Stimulated activated CD8-positive, alpha-beta memory T cell treated with anti-CD3 and anti-CD28 coated beads, Interleukin-12 subunit alpha, Interleukin-12 subunit beta, amount 100 ng/mL, for 1 hour (primary cell): ENCODE measurements at places on chromosomes 11 and 22.

- no peak for DNase-seq
Measured at GRCh38 chr11:65113361-65113756, 1.7 kb downstream of the TM7SF2 start.

DNA sequence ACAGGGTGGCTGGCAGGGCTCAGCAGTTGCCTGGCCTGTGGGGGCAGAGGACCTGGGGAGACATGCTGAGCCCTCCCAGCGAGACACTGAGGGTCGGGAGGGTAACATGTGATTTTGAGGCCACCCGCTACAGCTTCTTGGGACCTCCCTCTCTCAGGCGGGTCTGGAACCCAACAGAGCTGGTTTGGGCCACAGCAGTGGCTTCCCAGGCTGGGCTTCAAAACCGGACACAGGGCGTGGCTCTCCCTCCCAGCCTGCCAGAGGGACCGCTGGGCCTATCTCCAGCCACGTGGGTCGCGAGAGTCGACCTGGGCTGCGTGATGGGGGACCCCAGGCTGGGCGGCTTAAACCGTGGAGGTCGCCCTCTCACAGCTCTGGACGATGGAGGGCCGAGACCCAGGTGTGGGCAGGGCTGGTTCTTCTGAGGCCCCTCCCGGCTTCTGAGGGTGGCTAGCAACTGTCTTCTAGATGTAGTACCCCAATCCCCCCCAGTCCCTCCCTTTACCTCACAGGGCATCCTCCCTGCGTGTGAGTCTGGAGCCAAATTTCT lies 91.7 kb downstream of the KCNQ1 start:
- no peak for DNase-seq

DNA sequence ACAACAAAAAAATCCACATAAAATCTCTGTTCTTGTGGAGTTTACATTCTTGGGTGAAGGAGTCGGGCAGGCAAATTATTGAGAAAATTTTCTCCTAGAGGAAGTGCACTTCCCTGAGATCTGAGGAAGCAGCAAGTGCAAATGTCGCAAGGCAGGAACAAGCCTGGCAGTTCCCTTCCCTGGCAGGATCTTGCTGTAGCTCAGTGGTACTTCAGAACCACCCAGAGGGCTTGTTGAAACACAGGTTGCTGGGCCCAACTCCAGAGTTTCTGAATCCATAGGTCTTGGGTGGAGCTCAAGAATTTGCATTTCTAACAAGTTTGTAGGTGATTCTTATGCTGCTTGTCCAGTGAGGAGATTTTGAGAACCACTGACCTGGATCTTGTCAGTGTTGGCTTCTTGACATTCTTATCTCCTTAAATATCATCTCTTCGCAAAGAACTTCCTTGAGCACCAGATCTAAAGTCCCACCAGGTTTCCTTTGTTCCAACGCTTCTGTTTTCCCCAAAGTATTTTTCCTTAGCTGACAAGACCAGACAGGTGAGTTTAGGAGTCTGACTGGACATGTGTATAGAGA lies 9.6 kb downstream of the QSER1 start:
- DNase-seq: no peak

GRCh38 chr22:20304646-20305045 lies 15.2 kb downstream of the DGCR6L start:
- no peak for DNase-seq

DNA sequence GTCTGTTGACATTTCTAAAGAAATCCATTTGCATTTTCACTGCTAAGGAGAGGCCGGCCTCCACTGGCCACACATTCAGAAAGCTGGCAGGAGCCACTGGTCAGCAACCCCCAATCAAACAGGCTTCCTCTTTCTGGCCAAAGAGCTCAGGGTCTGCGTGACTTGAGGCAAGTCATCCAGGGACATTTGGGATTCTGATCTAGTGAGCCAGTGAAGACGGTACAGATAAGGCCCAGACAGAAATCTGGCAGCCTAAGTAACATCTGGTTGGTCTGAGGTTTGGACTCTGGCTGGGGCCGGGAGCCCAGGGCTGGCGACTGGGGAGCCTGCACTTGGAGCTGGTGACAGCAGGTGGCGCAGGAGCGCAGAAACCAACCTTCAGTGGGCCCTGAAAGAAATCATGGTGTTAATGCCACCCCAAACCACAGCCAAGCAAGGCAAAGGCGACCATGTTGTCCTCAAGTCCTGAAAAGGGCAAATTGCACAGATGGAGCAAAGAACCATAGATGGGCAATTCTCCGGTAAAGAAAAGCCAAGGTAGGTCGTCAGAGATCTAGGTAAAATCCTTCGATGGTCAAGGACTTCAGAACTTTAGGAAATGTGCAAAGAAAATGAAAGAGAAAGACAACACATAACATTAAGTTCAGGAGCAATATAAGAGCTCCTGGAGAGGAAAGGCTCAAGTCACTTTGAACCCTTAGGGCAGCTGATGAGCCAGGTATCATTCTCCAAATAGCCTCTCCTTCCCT lies 99.4 kb upstream of the BLID start:
- DNase-seq: no peak

GRCh38 chr22:20887375-20887774 lies 28.6 kb downstream of the SNAP29 start:
- no peak for DNase-seq

GRCh38 chr11:28964811-28965210 lies 856.6 kb downstream of the METTL15 start:
- no peak for DNase-seq

DNA sequence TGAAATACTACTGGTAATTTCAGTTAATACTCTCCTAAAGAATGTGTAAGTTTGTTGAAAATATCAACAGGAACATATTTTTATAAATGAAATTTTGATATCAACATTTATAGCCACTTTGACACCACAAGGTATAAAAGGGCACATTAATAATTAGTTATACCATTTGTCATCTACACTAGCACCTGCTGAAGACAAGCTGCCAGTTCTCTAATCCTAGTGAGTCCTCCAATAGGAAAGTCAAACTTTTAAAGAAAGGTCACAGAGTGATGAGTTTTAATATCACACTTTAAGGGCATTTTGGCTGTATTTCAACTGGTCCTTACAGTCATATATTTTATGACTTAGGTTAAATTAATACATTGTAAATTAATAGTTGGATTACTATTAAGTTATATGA lies 52.3 kb downstream of the APOL5 start:
- DNase-seq: no peak

GRCh38 chr11:17779861-17780594 lies 45.4 kb downstream of the KCNC1 start:
- no peak for DNase-seq

GRCh38 chr22:47663615-47664605 lies 901.5 kb downstream of the TBC1D22A start:
- DNase-seq: no peak

- no peak for DNase-seq
Measured at GRCh38 chr11:83612891-83613766, 327.0 kb upstream of the CCDC90B start.

DNA sequence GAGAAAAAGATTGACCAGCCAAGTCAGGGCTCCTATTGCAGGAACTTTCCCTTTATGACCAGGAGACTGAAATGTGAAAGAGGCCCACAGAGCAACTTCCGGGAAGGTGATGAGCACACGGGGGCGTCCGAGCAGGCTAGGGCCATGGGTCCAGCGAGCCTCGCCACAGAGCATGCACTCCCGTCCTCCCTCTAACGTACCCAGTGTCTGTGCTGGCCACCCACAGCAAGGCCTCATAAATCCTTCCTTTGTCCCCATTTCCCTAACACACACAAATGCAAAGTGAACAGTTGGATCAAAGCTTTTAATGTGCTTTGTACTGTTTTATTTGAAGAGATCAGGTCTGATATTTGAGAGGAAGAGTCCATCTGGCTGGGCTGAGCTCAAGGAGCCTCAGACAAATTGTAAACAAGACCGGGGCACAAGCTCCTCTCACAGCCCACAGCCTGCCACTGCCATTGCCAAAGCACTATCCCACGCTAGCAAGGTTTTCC lies 44.3 kb downstream of the BLID start:
- no peak for DNase-seq

- no peak for DNase-seq
Measured at GRCh38 chr11:116282481-116282880, 490.3 kb downstream of the BUD13 start.

- no peak for DNase-seq
Measured at GRCh38 chr22:30047364-30047738, 32.9 kb upstream of the HORMAD2 start.

- no peak for DNase-seq
Measured at GRCh38 chr11:58152781-58153180, 27.5 kb upstream of the OR9I1 start.

DNA sequence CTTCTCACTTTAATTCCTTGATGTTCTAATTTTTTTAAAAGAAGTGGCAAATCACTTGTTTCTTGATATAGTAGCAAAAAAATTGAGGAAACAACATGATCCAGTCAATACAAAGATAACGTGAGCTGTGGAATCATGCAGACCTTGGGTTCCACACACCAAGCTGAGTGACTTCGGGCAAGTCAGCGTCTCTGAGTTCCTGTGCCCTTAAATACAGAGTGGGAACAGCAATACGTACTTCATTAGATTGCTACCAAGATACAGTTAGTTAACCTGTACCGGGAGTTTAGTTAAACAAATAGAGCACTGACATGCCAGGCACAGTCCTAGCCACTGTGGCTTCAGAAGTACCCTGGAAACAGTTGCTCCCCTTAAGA lies 58.5 kb downstream of the PPP2R1B start:
- DNase-seq: no peak

GRCh38 chr11:6320411-6321155 lies at the start of gene CAVIN3:
Gene CAVIN3, minus strand, starts transcription at chr11:6320501. Its CDS starts 25 bp downstream, at chr11:6320476.
- no peak for DNase-seq

GRCh38 chr11:45209891-45210699 lies 63.7 kb downstream of the PRDM11 start:
- no peak for DNase-seq

- DNase-seq: no peak
Measured at GRCh38 chr11:34505874-34506273, 7.7 kb downstream of the ELF5 start.

GRCh38 chr11:106281455-106282173 lies 204.2 kb downstream of the AASDHPPT start:
- DNase-seq: no peak

GRCh38 chr11:123448823-123449222 lies 18.8 kb downstream of the GRAMD1B start:
- no peak for DNase-seq

- DNase-seq: no peak
Measured at GRCh38 chr11:107669191-107669740, 42.6 kb downstream of the SLN start.

DNA sequence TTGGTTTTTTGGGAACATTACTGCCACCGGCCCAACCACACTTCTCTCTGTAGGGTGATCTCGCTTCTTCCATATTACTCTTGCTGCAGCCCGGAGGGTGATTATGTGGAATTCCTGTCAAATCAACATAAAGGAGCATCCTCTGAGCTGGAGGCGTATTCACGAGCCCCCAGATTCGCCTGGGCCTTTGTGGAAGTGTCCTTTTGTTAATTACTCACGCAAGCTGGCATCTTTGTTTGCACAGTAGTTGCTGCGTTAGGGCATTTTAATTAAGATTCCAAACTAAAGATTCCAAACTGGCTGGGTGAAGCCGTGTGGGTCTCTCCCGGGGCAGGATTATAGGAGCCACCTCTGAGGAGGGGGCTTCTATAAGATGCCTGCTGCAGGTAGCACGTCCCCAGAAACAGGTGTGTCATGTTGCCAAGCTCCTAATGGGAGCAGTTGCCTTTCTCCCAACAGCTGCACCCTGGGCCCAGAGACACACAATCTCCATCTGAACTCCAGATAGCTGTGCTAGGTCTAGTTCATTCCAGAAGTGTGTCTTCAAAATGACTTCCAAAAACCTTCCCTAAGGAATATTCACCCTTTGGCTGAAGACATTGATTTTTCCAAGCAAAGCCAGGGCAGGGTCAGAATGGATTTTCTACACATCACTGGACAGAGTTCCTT lies 40.9 kb downstream of the SHISAL1 start:
- DNase-seq: no peak

DNA sequence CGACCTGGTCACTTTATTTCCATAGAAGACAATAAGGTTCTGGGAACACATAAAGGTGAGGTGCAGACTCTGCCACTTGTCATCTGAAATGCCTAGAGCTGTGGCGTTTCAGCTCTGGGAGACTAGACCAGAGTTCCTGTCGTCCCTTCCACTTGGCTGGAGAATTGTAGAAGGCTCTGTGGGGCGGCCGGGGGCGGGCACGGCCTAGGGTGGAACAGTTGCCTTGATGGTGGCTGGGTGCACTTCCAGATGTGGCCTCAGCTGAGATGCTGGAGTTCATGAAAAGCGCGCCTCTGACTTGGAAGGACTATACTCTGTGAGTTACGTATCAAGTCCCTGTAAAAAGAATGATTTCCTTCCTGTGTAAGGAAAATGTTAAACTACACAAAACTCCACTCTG lies 16.8 kb downstream of the TRMU start:
- DNase-seq: no peak

DNA sequence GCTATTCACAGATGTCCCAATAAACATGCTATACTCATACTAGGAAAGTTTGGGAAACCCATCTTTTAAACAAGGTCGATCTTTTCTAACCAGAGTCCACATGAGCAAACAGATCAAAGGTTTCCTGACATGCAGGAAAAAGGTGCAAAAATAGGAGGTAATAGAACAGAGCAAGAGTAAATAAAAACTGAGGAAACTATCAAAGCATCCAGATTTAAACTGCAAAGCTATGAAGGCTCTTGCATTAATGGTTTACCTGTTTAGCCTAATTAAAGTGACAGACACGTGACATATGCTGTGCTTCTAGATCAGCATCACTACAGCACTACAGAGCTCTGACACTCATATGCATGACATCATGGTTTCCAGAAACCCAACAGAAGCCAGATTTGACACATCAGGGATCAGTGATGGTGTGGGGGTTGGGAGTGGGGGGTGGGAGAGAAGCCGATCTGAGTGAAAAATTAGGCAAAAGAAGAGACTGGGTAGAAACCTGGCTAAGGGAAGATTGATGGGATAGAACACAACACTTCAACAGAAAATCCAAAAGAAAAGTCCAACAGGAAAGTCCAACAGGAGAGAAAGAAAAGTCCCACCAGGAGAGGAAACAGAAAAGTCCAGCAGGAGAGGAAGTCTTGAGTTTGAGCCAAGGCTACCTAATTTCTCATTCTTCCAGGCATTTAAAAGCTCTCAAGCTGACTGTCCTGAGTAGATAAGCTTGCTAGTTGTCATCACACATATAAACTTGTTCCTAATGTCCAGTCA lies 262.3 kb downstream of the SOX6 start:
- no peak for DNase-seq

- no peak for DNase-seq
Measured at GRCh38 chr11:36376888-36377758, 81.0 kb downstream of the PRR5L start.
